ENCODE measurements at places on chromosomes 3 and 15.

DNA sequence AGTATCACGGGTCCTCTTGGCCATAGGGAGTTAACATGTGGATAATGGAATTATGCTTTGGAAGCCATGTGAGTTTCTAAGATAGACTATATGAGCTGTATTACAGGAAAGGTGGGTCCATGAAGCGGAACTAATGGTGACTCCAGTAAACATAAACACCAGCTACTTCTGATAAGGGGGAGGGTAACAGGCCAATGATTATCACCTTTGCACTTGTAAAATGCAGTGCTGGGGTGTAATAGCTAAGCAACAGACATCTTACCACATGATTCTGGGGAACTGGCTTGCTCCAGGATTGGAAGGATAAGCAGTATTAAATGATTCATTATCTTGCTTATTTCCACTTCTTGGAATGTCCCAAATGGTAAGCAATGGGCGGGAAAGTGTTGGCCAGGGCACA, 61.4 kb upstream of the CD47 start:
- no peak for DNase-seq

DNA sequence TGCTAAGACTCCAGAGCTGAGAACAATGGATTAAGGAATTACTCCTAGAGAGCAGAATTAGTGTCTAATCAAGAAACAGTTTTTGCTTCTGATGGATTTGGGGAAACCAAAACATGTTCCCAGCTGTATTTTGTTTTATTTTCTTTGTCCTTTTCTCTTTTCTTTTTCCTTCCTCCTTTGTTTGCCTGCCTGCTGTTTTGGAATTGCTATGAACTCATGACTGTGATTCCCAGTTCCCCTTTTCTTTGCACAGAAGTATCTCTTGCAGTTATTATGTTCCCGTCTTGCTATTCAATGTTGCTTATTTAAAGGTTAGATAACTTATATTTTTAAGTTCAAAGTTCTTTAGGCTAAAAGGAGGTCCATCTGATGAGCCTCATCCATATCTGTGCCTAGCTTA, 77.0 kb upstream of the GBE1 start:
- no peak for DNase-seq

DNA sequence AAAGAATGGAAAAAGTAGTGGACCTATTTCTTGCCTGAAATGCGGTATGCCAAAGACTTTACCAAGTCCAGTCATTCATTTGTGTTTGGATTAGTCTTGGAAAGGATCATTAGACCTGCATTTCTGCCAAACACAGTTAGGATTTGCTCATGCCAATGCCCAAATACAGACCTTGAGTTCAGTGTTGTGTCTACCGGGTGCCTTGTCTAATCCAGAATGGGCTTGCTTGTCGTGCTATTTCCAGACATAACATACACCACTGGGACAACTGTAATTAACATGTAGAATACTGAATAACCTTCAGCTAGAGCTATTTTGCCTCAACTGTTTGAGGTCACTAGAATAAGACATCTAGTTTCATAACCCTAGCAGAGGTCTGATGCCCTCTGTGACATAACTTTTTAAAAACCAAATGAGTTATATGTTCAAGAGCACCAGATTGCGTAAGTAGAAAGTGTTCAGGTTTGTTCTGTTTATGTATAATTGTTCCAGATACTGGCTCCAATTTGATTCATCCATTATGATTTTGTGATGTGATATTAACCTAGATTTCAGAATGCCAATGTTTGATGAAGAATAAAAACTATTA, 145.3 kb upstream of the DPH6 start:
- no peak for DNase-seq

- DNase-seq: no peak
Observed at GRCh38 chr15:78247911-78248310, 13.5 kb upstream of the ACSBG1 start.

DNA sequence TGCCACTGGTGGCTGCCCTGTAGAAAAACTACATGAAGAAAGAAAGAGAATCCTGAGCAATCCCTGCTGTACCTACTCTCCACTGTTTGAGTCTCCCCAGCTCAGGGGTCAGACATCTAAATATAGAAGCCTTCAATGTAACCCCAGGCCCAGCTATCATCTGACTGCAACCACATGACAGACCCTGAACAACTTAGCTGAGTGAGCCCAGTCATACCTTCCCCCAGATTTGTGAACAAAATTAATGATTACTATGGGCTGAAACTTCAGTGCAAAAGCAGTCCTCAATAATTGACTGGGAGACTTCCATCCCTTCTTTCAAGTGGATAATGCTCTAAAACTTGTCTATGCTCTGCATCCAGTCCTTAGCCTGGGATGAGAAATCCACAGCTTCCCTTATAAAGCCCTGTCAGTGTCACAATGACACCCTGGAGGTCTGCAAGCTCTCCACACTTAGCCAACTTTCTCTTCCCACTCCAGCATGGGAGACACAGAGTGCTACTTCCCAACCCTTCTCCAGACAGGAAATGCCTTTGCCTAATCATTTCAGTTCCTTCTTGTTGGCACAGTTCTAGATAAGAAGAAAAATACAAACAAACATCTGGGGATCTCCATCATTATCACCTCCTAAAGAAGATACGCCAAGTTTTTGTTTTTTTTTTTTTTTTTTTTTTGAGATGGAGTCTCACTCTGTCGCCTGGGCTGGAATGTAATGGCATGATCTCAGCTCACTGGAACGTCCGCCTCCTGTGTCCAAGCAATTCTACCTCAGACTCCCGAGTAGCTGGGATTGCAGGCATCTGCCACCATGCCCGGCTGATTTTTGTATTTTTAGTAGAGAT, 198.5 kb upstream of the GADL1 start:
- no peak for DNase-seq

DNA sequence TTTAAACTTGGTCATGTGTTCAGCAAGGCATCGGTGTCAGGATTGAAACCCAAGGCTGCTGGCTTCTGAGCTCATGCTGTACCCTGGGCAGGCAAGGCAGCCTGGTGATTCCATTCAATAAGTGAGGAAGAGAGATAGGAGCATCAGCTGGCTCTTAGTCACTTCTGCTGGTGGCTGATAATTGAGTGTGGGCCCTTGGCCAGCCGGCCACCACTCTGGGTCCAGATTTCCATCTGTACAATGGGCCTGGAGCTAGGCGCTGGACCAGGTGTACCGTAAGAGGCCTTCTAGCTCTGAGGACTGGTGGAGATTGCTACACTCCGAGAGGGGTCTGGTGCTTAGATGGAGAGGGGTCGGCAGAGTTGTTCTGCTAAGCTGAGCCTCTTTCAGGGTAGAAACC, 4.3 kb downstream of the CD276 start:
- DNase-seq: no peak

DNA sequence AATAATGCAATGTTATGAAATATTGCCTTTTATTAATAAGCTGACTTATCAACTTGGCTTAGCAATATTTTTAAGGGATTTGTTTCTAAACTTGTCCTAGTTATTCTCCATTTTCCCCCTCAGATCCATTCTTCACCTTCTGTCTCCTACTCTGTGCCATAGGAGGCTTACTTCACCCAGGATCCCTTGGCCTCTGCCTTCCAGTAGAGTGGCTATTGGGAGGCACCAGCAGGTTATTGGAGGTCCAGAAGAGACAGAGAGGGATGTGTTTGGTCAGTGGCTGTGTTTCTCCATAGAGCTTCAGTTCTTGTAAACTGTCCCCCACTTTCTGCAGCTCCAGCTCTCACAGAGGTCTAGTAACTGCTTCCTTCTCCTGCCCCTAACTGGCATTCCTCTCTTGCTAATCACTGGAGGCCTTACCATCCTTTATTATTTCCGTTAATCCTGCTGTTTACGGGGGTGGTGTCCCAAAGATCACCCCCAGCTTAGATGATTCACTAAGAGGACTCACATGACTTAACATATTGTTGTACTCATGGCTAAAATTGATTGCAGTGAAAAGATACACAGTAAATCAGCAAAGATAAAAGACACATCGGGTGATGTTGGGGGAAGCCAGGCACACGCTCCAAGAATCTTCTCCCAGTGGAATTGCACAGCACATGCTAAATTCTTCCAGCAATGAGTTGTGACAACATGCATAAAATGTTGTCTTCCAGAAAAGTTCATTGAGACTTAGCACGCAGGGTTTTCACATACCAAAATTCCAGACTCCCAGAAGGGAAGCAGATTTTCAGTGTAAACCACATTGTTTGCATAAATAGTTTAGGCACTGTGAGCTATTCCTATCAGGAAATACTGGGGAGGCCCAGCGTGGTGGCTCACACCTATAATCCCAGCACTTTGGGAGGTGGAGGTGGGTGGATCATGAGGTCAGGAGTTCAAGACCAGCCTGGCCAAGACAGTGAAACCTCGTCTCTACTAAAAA, 67.5 kb downstream of the RPL22L1 start:
- peak; percentile 40 for DNase-seq

DNA sequence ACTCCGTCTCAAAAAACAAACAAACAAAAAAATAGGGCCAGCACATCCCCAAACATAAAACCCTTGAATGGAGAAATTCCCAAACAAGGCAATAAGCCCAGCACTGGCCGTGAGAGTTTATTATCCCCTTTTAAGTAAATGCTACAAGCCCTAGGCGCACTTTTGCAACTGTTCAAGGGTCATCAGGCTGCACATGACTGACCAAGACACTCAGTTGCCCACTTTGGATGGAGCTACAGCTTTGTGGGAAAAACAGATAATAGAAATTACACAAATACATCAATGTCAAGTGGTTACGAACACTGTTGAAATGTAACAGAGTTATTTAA, 33.7 kb upstream of the ZNF445 start:
- DNase-seq: no peak

GRCh38 chr15:71800190-71800589, 10.2 kb upstream of the NR2E3 start:
- DNase-seq: no peak

GRCh38 chr3:178505832-178506231, 30.4 kb upstream of the KCNMB2 start:
- DNase-seq: no peak

DNA sequence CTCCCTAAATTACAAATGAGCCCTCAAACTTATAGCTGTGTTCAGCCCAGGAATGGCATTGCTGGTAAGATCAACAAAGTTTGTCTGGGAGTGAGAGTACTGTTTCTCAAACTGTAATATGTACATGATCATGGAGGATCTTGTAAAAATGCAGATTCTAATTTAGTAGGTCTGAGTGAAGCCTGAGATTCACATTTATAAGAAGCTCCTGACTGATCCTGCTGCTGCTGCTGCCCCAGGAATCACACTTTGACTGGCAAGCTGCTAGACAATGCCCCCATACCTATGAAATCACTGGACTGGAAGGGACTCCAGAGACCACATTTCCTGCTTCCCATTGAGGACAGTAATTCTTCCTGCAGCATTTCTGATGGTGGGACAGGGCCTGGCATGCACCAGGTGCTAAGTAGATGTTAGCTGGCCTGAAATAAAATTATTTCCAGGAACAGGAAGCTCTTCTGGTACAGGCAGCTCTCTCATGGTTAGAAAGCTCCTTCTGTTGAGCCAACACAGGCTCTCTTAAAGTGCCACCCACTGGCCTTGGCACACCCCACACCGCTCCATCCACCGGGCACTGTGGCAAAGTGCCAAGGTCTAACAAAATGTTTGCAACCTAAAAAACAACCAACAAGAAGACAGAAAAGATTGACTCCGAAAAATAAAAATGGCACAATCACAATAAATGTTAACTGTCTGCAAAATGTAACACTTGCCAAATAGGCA, 36.7 kb upstream of the ZNF710 start:
- DNase-seq: no peak

GRCh38 chr3:121979734-121980449, 42.2 kb downstream of the ILDR1 start:
- no peak for DNase-seq

GRCh38 chr3:25191673-25192072, 236.4 kb upstream of the RARB start:
- DNase-seq: peak; percentile 28

DNA sequence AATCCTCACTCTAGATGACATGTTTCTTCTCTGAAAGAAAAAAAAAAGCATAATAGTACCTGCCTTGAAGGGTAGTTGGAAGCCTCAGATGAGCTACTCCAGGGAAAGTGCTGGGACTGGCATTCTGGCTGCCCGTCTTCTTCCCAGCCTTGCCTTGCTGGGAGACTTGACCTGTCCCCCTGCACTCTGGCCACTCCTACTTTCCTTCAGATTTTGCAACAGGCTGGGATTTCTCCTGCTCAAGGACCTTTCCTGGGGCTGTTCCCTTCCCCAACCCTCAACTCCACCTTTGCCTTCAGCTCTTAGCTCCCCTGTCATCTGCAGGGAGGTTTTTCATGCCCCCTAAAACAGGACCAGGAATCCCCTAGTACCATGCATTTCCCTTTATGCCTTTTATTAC, 609.9 kb upstream of the CFAP20DC start:
- DNase-seq: no peak

DNA sequence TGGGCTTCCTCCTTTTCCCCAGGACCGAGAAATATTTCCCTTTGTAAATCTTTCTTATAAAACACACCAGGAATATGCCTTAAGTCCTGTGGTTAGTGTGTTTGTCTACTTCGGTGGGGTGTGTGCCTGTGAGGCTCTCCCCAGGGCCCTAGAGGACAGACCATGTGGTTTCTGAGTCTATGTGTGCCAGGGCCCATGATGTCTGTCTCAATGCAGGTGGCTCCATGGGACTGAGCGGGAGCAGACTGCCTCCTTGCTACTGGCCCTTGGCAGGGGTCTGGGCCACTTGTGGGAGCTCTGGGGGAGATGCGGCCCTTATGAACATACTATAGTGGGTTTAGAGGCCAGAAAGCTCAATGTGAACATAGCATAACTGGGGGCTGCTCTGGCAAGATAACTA, 37.6 kb downstream of the SCN5A start:
- no peak for DNase-seq

DNA sequence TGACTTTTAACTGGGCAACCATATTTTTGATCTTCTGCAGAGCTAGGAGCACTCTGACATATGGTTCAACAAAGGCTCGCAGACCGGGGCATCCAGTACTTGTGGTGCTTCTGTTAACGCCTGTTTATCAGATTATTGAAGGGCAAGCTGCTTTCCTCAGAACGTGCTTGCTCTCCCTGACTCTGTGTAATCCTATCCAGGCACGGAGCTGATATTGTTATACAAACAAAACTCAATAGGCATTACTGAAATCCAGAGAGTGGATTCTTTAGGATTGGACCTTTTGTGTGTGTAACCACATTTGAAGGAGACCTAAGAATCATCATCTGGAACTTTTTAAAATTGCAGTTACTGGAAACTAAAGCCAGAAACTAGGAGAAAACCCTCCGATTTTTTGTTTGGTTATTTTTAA, 246.5 kb downstream of the PTPRG start:
- no peak for DNase-seq

DNA sequence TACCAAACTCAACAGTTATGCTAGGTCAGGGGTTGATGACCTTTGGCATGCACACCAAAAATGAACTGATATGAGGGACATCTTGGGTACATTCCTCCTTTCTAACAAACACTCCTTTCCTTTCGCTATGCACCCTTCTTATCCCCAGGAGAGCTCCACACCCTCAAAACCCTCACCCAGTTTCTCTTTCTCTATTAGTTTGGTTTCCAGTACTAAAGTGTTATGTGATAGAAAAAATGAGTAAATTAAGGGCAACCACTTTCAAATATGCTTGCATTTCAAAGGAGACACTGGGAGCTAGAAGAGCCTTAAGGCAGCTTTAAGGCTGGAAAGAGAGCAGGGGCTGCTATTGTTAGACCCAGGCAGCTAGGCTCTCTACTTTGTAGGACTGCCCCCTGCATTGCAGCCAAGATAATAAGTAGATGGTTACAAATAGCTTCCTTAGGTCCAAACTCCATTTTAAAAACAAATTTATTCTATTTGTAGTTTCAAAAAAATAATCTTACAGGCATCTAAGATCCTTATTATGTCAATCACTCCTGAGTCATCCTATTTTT, 244.3 kb downstream of the ZIC1 start:
- DNase-seq: no peak
